T-helper 9 cell (primary cell): ENCODE measurements at places on chromosomes 2 and 18.

- DNase-seq: no peak
Observed at GRCh38 chr2:176035013-176035691, 33.1 kb upstream of the LNPK start.

GRCh38 chr2:42854207-42854818, 61.9 kb upstream of the HAAO start:
- DNase-seq: no peak

GRCh38 chr2:219547621-219548020, 3.8 kb downstream of the TMEM198 start:
- no peak for DNase-seq

DNA sequence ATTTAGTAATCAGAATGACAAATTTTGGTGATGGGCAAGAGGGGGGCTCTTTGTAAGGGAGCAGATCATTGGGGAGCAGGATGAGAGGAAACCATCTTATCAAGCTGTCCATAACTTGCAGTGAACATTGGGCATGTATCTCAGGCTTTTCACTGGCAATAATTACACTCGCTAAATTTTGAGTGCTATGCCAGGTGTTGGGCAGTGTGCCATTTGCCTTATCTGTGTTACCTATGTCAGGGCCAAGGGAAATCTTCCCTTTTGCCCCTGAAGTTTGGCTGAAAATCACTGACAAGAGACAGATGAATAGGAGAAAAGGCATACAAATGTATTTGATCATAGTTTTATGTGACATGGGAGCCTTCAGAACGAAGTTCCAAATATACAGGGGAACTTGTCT, 39.0 kb downstream of the NOSTRIN start:
- DNase-seq: no peak

GRCh38 chr2:169734169-169734847, 676 bp downstream of the KLHL23 start:
- no peak for DNase-seq

DNA sequence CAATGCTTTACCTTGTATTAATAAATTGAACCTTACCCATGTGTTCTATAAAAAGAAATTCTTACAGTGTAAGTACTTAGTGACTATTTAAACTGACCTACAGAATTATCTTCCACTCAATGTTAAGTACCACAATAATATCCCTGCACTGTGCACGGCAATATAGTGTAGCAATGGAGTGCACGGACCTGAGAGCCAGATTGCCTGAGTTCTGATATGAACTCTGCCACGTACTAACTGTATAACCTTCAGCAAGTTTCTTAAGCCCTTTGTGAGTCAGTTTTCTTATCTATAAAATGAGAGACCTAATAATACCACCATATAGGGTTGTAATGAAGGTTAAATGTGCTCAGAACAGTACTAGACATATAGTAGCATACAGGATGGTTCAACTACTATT, 66.2 kb downstream of the GPR39 start:
- DNase-seq: no peak
